ENCODE measurements at places on chromosomes 3 and 15.

DNA sequence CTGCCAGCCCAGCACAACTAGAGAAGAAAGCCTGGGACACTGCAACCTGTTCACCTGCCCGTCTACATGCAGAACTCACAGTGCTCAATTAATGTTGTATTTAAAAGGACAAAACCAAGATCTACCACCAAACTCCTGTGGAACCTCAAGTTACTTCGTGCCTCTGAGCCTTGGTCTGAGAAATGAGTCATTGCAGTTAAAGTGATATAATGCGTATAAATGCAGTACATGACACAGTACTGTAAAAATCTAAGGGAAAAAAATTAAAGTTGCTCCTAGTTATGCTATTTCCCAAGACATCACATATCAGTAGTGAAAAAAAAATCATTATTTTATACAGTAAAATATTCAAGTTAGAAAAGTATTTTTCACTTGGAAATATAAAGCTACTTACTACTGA lies 138.9 kb downstream of the ZIC4 start:
- no peak for DNase-seq

DNA sequence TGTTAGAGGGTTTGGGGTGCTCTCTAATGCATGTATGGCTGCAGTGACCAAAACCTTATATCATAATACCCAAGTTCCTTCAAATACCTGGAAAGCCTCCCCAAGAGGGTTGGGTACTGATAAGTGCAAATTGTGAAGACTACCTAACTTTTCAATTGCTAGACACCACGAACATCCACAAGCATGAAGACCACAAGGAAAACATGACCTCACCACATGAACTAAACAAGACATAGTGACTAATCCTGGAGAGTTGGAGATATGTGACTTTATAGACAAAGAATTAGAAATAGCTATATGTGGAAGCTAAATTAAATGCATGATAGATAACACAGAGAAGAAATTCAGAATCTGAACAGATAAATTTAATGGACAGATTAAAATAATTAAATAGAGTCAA lies 23.9 kb upstream of the AADACL2 start:
- DNase-seq = no peak

- DNase-seq = no peak
These were observed 454.6 kb downstream of the FOXP1 start for GRCh38 chr3:71128961-71129360.

DNA sequence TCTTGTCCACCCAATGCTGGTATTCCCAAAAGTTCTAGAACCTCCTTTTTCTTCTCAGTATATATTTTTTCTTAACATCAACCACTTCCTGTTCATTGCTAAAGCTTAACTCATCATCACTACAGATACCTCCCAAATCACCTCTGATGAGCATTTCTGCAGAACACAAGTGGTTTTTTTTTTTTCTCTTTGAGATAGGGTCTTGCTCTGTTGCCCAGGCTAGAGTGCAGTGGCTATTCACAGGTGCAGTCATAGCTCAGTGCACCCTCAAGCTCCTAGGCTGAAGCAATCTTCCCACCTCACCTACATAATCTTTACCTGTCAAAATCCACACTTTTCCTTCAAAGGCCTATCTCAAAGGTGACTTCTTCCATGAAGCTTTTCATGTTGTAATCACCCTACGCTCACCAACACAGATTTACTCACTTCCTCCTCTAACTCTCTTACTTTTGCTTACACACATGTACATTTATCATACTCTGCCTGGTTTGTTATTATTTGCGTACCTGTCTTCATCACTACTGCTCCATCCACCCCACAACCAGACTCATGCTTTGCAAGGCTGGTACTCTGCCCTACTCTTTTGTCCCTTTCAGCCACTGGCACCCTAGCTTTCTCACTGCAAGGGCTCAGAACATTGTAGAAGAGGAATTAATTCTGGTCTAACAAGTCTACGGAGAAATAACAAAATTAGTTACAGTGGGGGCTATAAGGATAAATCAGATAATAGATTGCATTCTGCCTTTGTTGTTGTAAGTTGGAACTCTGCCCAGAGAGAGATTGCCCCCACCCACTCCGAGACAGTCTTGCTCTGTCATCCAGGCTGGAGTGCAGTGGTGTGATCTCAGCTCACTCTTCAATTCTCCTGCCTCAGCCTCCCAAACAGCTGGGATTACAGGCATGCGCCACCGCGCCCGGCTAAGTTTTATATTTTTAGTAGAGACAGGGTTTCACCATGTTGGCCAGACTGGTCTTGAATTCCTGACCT lies 27.5 kb downstream of the HERC1 start:
- no peak for DNase-seq

DNA sequence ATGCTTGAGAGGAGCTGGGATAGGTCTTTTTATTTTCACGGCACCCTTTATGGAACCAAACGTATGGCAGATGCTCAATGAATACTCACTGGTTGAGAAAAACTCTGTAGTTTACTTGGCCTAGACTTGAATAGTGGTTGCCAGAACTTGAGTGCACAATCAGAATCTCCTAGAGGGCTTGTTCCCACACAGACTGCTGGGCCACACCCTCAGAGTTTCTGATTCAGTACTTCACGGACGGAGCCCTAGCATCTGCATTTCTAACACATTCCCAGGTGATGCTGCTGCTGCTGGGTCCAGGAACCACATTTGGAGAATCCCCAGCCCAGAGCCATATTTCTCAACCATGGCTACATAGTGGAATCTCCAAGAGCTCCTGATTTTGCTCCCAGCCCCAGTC lies 24.6 kb downstream of the CA12 start:
- no peak for DNase-seq

DNA sequence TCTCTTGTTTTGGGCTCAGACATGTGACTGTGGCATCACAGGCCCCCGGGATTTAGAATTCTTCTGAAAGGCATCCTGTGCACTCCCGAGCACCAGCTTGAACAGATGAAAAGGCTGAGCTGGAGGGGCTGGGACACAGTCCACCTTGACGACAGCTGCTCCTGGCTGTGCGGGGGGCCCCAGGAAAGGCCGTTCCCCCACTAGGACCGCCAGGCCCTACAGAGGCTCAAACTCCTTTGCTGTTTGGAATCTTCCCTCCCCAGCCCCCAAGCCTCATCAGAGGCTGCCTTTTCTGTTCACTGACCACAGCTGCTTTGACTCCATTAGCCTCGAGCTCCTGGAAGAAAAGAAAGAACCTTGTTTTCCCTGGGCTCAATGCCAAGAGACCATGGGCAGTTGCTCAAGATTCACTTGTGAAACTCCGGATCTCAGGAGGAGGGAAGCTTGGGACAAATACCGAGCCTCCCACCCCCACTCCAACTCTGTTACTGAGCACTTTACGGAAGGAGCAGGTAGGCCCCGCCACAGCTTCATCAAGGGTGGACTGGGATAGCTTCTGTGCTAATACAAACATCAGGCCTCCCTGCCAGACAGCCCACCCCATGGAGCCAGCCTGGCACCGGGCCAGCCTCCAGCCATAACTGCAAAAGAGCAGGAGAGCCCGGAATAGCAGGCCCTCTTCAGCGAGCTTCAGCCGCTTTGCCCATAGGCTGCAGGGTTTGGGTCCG lies 15.7 kb downstream of the CIDEC start:
- DNase-seq = no peak

DNA sequence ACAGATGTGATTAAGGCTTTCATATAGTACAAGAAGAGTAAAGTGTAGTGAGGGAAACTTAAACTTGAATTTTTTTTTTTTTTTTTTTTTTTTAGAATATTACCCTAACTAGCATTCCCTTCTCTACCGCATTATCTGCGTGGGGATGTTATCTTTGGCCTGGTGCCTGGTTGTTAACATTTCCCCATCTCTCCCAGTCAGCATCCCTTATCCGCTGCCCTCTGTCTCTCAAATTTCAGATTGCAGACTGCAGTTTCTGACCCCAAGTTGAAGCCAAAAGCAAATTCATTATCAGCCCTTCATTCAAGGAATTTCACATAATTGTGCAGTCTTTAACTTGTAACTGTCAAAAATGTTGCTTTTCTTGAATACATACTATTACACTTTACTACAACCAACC lies 353.0 kb downstream of the PLOD2 start:
- DNase-seq = no peak

GRCh38 chr15:51727141-51727897 lies 10.1 kb downstream of the LYSMD2 start:
- DNase-seq = no peak

DNA sequence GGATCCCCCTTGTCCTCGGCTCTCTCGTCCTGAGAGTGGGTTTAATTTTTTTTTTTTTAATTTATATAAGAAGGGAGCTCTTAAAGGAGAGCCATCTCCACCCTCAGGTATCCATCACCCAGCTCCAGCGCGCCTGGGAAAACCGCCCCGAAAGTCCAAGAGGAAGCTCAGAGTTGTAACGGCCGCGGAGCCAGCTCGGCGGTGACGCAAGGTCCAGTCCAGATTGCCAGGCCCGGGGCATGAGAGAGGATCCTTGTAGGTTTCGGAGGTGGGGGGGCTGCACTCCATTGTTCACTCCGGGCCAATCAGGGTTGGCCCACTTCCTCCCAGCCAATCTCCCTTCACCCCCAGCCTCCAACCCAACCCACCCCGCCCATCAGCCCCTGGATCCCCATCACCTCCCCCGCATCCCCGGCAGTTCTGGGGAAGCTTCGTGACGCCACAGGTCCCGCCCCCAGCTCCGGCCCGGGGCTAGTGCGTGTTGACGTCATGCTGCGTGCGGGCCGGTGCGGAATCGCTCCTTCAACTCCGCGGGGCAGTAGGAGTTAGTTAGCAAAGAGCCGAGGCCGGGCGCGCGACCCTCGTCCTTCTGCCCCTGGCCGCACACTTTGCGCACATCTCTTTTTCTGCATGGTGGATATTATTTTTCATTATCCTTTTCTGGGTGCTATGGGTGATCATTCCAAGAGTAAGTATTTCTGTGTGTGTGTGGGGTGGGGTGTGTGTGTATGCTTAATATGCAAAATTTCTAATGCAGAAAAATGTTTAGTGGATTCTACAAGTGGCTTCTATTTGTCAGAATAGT lies at the start of gene ISL2:
Gene ISL2, plus strand, starts transcription at position 520 of the 805 bp plus-strand sequence. Its CDS starts 111 bp downstream, at position 631.
- DNase-seq = no peak

GRCh38 chr15:76976572-76977270 lies 18.2 kb upstream of the PSTPIP1 start:
- no peak for DNase-seq

- DNase-seq = no peak
These were observed 263.7 kb upstream of the LMCD1 start for GRCh38 chr3:8237893-8238292.

GRCh38 chr3:175278680-175279079 lies 419.5 kb downstream of the NAALADL2 start:
- no peak for DNase-seq

DNA sequence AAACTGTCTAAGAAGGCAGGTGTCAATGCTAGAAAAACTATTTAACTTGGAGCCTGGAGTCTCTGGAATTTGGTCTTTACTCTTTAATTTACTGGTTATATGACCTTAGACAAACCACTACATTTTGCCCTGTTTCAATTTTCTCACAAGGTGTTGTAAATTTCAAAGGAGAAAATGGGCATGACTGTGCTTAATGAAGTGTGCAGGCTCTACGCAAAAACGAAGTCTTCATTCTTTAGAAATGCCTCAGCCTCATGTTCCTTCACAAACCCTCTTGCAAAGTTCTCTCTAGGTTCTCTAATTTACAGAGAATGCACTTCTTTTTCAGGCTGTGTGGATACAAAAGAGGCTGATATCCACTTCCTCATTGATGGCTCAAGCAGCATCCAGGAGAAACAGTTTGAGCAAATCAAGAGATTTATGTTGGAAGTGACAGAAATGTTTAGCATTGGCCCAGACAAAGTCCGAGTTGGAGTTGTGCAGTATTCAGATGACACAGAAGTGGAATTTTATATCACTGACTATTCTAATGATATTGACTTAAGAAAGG lies 39.1 kb downstream of the COL6A5 start:
- no peak for DNase-seq

DNA sequence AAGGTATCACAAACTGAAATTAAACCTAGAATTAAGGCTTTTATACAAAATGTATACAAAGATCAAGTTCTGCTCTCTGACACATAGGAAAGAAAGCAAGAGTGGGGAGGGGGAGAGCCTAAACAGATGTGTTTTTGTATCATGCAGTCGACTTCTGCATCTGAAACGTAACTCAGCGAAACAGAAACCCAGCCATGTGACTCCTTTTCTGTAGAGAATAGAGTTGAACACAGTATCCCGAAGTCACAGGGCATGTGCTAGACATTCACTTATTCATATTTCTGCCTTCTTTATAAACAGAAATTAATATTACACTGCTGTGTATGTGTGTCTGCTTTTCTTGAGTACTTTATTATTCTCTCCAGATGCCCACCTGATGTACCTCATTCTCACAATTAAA lies 121.0 kb downstream of the PDZRN3 start:
- no peak for DNase-seq

DNA sequence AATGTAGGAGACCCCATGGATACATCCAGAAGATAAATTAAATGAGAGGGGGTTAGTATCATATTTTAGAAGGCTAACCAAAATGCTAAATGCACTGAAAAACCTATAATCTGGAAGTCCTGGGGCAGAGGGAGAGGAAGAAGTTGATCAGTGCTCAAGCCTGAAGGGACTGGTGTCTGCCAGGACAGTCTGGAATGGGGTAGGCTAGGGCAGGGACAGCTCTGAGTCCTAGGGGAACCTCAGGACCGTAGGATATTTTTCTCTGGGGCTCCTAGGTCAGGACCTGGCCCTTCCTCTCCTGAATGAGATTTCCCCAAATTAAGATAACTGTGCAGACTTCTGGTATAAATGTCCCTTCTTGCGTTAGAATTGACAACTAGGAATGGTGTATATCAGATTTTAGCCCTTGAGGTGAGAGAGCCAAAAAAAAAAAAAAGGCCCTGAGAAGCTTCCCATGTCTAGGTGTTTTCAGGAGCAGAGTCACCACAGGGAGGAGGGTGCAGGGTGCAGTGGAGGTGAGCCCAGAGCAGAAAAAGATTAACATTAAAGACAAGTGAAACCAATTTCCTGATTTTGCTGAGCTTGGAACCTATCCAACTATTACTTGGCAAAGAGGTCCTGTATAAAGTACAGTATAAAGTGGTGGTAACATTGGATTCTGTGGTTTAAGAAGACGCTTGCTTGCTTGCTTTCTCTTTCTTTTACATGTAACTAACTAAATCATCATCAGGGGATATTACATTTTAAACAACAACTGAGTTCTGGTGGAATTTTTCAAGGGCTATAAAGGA lies 63.5 kb downstream of the HACD2 start:
- no peak for DNase-seq

DNA sequence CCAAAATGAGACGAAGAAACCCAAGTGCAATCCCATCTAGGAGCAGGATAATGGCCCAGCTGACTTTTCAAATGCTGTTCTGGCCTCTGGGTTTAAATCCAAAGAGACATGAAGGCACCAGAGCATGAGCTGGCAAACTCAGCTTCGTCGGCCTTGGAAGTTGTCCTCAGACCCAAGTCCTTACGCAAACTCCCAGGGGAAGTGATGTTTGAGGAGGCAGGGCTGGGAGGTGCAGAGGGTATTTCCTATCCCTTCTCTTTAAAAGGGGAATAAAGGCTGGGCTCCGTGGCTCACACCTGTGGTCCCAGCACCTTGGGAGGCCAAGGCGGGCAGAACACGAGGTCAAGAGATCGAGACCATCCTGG lies 68.9 kb upstream of the HERC1 start:
- DNase-seq = no peak

DNA sequence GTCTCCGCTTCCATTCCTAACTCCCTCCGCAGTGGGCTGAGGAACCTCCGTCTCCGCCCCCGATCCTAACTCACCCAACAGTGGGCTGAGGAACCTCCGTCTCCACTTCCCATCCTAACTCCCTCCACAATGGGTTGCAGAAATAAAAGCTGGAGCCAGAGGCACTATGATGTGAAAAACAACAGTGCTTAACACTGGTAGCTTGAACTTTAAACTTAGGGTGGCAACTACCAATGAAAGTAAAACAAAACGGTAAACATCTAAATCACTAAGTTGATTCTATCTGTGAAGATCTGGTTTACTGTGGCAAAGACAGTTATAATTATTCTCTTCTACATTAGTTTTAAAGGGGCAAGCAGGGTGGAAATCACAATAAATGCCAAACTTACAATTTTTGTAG lies 25.9 kb upstream of the GP5 start:
- DNase-seq = no peak
